ENCODE measurements at places on chromosomes 2 and 18. TPM values are rescaled to one million over a fixed set of nuclear protein-coding genes. Genes with fewer than 3 reads are reported as not detected.
A peak's percentile ranks its signal among the peaks of the same experiment; 100 is the strongest.

RNF125 gene
- 15.8 TPM for total RNA-seq

WNT10A gene
- total RNA-seq: not detected

WIPF1 gene
- 84.0 TPM for total RNA-seq

RBM43 gene
- 3.7 TPM for total RNA-seq

IFIH1 gene
- total RNA-seq: 13.9 TPM

USP14 gene
- 62.9 TPM for total RNA-seq

NEMP2 gene
- total RNA-seq: 6.5 TPM

- DNase-seq: no peak
Measured at GRCh38 chr18:47586418-47587070, 335.1 kb upstream of the SKOR2 start.

DNA sequence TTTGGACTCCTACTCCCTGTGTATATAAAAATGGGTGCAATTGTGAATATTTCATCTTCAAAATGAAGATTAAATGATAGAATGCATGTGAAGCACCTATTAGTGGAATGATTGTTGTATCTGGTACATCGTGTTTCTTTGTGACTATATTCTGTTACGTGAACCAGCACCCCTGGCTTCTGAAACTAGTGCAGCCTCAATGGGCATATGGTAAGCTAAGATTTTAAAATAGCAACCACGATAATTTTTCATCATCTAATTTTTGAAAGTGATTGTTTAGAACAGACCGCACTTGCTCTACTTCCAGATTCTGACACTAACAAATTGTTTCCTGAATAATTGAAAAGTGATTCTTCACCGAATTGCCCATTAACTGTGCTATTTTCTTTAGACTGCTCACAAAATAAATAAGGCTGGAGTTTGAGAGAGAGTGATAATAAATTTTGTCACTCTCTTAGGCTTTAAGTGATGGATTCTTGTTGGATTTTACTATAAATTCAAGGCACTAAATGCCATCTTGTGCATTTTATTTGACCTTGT is 806.1 kb upstream of the LRATD1 start:
- no peak for DNase-seq

DNA sequence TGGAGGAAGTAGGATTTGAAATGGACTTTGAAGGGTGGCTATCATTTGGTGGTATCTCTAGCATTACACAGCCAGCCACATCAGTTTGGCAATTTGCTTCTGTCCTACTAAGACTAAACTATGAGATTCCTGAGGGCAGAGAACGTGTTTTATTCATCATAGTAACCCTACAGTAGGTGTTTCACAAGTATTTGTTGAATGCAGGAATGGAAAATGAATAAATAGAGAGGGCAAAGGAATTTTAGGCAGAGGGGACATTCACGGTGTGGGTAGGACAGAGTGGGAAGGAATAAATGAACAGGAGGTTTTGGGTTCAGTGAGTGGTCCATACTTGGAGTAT is 15.7 kb upstream of the GPR39 start:
- no peak for DNase-seq

DNA sequence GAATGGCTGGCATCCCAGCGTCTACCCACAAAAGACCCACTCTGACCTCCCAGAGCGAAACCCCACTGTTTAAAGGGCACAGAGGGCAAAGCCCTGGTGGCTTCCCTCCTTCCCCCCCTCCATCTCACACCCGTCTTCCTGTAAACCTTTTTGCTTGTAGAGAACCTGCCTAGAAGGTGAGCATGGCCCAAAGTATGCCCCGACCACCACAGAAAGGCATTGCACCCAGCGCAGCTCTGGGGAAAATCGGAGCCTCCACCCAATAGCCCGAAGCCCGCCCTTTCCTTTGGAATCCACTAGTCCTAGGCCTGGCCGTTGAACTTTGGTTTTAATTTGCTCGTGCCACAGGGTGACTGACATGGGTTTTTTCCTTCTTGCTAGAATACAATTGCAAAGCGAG is 22.6 kb downstream of the DIPK1C start:
- DNase-seq: peak; percentile 55
